CD4-positive, alpha-beta T cell treated with Interleukin-15 for 1 hour (primary cell): ENCODE measurements at places on chromosomes 3 and 15.

DNA sequence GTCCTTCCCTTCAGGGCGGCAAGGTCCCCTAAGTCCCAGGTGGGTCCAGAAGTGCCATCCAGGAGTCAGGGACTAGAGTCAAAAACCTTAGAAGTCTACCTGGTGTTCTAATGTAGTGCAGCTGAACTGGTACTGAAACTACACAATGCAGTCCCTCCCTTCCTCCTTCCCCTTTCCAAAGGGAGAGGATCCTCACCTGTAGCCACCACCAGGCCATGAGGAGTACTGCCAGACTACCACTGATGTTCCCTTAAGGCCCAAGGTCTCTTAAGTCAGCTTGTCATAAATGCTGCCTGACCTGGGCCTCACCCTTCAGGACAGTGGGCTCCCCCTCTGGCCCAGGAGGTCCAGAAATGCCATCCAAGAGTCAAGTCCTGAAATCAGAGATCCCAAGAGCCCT is 98.9 kb downstream of the ULK4 start:
- no peak for DNase-seq

- DNase-seq, result no peak
Observed at GRCh38 chr3:30667280-30667651, 60.9 kb downstream of the TGFBR2 start.

DNA sequence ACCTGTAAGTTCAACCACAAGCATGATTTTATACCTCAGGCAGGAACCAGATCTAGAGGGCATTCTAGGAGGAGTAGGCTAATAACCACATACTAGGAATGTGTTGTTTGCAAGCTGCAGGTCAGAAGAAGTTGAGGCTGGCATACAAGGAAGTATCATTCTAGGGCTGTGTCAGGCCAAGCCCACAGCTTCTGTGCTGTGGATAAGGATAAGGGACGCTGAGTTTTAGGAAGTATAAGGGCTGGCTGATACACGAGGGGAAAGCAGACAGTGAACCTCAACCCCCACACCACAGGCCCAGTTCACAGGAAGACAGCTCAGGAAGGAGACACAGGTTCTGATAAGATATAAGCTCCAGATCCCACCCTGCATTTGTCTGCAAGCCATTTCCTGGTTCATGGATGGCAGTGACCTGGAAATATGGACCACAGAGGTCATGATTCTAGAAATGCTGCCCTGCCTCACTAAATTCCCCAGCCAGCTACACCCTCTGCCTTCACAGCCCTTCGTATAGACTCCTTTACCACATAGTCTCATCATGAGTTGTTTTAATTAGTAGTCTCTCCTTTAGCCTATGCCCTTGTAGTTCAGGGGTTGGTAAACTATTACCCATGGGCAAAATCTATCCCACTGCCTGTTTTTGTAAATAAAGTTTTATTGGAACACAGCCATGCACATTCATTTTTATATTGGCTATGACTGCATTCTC is 260.7 kb downstream of the OPA1 start:
- DNase-seq, result no peak

DNA sequence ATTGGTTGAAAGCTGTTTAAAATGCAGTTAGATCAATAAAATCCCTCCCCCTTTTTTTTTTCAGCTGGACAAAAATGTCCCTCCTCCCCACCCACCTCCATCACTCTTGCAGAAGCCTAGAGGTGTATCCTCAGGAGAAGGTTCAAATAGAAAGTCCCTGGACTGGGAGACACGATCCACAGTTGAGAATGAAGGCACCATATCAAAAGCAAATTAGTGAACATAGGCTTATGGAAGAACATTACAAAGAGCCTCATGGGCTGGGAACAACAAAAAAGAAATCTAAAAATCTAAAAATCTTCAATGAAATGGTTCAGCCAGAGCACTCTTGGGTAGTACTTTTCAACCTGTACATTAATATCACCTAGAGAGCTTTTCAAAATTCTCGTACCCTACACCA is 46.2 kb downstream of the GHSR start:
- DNase-seq, result no peak

GRCh38 chr3:98733812-98734281 is 29.3 kb upstream of the ST3GAL6 start:
- no peak for DNase-seq

DNA sequence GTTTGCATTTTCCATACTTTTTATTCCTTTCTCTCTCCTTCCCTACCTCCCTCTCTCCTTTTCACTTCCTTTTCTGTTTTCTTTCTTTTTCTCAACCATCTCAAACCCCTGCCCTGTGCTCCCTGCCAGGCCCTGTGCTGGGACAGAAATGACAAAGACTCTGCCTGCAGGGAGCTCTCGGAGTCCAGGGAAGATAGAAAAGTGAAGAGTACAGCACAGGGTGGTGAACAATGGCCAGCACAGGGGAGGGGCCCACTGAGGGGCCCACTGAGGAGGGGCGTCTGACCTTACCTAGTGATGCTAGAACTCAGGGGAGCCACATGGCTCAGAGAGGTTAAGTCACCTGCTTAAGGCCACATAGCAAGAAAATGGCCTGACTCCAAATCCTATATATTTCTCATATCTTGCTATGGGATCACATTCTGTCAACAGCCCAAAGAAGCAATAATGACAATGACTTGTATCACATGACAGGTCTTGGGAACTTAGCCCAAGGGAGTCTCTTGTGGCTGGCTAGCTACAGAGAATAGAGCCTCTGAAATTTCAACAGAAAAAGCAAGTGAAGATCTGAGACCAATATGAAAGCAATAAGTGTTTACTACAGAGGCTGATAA is 44.3 kb upstream of the ATP2B2 start:
- DNase-seq, result no peak

GRCh38 chr15:68208636-68209240 is 3.6 kb upstream of the CALML4 start:
- DNase-seq, result no peak

GRCh38 chr15:44794072-44794471 is 57.7 kb downstream of the TRIM69 start:
- no peak for DNase-seq

DNA sequence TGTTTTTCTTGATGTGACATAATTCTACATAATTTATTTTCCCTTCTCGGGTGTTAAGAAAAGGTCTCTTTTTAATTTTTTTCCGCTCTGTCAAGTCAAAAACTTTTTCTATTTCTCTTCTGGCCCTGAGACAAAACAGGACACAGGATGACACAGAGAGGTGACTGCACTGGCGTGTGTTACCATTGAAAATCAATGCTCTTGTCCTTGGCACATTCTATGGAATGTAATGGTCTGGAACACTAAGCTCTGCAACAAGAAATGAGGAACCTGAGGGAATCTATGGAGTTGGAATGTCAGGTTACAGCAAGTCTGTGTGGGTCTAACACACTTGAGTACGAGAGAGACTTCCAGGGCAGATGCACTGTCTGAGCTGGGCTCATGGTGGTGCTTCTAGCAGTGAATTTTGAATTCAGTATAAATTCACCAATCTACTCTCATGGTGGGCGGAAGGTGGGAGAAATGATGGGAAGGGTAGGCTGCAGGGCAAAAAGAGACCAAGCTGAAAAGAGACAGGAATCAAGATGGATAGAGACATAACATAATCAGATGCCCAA is 508.3 kb downstream of the TUSC7 start:
- DNase-seq, result no peak

- DNase-seq, result no peak
Observed at GRCh38 chr3:143755978-143756377, 92.3 kb downstream of the SLC9A9 start.

GRCh38 chr3:60919296-60919695 is 332.0 kb downstream of the FHIT start:
- DNase-seq, result no peak

- peak; percentile 66 for DNase-seq
Observed at GRCh38 chr3:122074621-122075265, 19.6 kb downstream of the CD86 start.
